ENCODE measurements at places on chromosomes 12 and 14.

DNA sequence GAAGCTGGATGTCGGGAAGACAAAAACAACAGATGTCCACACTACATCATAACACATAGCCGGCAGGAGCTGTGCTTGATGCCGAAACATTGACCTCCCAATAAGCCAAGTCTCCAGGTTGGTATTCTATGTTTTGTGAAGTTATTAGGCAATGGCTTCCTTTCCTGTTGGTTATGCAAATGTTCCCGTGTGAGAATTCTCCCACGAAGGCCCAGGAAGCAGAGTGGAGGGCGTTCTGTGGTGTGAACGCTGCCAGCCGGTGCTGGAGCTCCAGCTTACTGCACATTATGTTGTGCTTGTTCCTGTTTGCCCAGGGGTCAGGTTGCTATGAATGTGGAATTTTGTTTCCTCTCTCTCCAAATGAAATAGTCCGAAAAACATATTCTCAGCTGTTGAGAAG lies 156.4 kb upstream of the HMGA2 start:
- DNase-seq: no peak

DNA sequence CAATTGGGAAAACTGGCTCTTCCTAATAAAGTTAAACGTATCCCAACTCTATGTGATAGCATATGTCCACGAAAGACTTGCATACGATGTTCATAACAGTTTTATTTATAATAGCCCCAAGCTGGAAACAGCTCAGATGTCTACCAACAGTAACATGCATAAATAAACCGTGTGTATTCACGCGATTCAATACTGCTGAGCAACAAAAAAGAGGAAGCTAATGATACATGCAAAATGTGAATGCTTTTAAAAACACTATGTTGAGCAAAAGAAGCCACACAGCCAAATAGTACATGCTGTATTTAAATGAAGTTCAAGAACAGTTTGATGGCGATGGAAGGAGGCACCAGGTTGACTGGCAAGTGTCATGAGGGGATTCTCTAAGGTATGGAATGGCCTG lies 55.7 kb downstream of the TRIM9 start:
- no peak for DNase-seq

GRCh38 chr14:69317102-69317755 lies 57.3 kb downstream of the GALNT16 start:
- no peak for DNase-seq

DNA sequence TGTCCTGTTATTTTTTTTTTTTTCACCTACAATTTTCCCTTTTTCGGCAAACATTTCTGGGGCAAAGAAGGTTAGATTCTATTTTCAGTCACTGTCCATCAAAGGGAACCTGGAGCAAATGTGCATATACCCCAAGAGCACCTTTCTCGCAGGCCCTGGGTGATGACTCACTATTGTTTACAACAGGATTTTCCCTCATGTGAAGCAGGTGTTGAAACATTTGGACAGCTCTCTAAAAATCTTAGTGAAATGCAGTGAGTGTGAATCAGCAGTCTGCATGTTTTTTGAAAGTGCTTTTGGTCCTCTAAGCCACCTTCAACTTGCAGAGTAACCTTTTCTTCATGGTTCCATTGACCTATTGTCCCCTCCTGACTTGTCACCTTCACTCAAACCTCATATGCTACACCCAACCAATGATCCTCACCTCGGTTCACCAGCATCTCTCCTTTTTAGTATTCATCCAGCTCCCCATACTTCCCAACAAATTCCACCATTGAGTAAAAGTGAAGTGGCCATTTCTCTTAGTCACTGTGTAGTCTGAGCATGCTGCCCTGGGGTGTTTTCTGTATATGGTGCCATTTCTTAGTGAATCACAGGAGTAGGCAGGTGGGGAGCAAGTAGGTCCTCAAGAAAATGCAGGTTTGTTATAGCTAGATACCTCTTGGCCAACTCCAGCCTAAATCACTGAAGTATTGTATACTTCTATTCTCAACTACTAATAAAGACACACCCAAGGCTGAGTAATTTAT lies 260.2 kb downstream of the BMP4 start:
- no peak for DNase-seq

DNA sequence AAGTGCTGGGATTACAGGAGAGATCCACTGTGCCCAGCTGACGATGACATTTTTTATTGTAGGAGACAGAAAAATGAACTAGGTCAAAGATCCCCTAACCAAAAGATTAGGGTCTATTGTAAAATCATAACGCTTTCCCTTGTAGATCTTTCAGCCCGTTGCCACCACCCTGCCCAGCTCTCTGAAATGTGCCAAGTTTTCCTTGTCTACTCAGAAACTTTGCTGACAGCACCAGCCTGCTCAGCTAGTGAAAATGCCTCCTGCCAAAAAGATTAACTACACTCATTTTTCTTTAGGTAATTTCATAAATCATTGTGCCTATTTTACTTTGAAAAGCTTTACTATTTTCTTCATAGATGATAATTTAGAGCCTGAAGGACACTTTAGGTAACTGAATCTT lies 28.2 kb upstream of the RASSF3 start:
- no peak for DNase-seq

DNA sequence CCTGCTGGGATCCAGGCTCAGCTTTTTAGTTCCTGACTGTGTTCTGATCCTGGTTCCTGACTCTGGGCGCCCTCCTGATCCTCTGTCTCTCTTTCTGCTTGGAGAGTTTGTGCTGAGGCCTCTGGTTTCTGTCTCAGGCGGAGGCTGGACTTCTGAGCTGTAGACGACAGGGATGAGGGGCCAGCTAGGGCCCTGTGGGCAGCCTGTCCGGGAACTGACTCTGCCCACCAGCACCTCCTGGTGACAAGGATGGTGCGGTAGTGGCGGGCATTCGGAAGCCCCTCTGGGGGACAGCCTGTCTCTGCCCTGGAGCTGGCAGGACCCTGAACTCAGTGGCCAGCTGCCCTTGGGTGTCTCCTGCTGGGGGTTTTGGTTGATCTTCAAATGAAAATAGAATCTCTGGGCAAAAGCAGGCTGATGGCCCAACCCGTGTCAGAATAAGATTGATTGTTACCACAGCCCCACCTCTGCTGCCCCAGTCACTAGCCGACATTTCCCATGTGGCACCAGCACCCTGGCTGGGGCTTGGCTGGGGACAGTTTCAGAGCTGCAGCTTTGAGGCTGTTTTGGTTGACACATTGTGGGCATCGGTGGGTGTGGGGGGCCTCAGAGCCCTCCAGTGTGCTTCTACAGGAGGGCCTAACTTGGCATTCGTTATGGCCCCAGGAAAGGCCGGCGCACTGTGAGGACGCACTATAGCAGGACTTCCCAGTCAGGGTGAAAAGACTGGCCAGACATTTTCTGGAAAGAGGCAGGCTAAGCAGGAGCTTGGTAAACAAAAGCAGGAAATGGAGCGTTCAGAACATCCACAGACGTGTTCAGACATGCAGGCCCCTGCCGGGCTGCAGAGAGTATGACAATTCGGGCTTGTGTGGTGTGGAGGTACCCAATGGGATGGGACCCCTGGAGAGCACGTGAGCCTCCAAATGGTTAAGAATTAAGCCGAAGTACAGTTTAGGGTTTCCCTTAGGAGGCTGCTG lies 16.2 kb downstream of the KRT80 start:
- DNase-seq: no peak

GRCh38 chr14:80615831-80616230 lies 325.7 kb downstream of the CEP128 start:
- no peak for DNase-seq

DNA sequence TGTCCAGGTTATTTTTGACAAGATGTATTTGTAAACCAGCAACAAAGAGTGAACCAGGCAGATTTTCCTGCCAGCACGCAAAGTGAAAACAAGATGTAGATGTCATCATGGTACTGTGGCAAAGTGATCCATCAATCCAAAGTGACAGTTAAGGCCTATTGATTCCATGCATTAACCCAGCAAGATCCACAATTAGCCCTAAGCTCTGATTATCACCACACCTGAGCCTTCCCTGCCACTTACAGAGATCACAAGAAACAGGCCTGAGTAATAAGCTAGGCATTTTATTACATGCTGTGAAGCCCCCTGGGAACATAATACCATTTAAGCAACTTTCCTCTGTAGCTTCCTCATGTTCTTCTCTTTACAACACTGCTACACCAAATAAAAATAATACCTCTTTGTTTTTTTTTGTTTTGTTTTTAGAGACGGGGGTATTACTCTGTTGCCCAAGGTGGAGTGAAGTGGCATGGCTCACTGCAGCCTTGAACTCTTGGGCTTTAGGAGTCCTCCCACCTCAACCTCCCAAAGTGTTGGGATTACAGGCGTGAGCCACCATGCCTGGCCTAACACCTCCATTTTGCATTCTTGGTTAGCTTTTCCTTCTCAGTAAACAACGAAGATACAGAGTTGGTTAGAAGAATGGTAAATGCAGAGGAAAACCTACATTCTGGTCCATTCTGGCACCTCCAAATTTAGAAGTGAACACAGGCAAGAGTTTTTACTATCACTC lies 85.5 kb downstream of the STON2 start:
- DNase-seq: no peak

GRCh38 chr14:97707603-97708002 lies 910.4 kb downstream of the VRK1 start:
- DNase-seq: no peak

DNA sequence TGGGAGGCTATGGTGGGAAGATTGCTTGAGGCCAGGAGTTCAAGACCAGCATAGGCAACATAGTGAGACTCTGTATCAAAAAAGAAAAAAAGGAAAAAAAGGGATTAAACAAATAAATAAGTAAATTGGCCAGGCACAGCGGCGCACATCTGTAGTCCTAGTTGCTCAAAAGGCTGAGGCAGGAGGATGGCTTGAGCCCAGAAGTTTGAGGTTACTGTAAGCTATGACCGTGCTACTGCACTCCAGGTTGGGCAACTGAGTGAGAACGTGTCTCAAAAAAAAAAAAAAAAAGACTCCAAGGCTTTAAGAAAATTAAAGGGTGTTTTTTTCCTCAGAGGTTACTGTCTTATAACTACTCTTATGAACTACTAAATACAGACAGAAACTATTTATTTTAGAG lies 11.7 kb downstream of the BEST3 start:
- DNase-seq: no peak

- peak; percentile 75 for DNase-seq
These were observed 124.4 kb downstream of the RAD51B start for GRCh38 chr14:67943947-67944346.

DNA sequence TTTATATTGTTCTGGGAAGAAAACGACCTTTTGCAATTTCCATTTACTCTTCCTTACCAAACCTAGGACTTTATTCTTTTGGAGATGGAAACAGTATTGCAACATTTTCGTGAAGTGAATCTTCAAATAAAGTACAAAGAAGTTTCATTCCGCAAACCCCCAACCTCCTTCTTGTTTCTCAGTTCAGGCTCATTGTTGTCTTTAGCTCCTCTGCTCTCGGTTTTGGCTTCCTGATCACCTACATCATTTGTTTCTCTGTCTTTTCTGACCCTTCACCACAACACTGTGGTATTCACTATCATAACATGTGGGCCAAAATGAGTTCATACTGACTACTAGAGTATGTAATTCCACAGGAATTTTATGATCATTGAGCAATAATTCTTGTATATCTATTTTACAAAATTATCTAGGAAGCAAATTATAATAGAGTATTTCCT lies 266.8 kb downstream of the ADAMTS20 start:
- no peak for DNase-seq

- DNase-seq: no peak
These were observed 93.3 kb upstream of the RIC8B start for GRCh38 chr12:106681210-106681609.

DNA sequence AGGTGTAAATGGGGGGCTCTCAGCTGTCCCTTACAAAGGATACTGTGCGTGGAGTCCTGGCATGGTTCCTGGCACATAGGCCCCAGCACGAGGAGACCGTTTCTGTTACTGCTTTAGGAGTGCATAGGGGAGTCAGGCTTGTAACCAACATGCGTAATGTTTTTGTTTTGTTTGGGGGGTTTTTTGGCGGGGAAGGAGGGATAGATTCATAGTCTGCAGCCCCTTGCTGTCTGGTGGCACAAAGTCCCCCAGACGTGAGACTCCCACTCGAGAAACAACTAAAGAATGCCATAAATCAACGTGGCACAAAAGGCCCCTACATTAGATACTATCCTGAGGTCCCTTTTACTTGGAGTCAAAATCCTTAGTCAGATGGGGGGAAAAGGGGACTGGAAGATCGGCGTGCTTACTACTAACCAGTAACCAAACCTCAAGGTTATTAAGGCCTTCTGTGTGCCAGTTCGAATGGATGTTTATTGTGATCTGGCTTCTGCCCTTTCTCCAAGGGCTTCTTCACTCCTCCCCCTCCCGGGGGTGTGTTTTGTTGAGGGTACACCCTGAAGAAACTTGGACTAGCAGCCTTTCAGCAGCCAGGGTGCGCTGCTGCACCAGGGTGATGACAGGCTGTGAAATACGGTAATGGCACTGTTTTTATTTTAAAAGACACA lies 874 bp downstream of the ISCU start:
- DNase-seq: peak; percentile 52

Data from hippocampal formation (tissue), 2 donors.